ENCODE measurements at places on chromosomes 16 and 17. TPM values are rescaled to one million over a fixed set of nuclear protein-coding genes. Genes with fewer than 3 reads are reported as not detected.

DNA sequence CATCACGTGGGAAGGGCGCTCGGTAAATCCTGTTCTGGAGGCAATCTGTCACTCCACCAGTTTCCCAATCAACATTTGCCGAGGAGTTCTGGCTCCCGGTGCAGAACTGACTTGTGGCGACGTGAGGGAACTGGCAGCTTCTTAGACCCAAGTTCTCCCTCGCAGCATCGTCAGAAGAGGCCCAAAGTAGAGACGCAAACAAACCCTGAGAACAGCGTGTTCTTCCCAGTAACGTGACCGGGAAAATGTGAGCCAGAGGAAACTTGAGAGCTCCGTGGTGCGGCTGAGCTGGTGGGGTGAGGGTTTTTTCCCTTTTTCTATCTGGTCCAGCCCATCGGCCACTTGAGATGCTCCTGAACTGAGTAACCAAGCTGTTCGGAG is 158.9 kb upstream of the CACNG5 start:
- no peak for DNase-seq

DNA sequence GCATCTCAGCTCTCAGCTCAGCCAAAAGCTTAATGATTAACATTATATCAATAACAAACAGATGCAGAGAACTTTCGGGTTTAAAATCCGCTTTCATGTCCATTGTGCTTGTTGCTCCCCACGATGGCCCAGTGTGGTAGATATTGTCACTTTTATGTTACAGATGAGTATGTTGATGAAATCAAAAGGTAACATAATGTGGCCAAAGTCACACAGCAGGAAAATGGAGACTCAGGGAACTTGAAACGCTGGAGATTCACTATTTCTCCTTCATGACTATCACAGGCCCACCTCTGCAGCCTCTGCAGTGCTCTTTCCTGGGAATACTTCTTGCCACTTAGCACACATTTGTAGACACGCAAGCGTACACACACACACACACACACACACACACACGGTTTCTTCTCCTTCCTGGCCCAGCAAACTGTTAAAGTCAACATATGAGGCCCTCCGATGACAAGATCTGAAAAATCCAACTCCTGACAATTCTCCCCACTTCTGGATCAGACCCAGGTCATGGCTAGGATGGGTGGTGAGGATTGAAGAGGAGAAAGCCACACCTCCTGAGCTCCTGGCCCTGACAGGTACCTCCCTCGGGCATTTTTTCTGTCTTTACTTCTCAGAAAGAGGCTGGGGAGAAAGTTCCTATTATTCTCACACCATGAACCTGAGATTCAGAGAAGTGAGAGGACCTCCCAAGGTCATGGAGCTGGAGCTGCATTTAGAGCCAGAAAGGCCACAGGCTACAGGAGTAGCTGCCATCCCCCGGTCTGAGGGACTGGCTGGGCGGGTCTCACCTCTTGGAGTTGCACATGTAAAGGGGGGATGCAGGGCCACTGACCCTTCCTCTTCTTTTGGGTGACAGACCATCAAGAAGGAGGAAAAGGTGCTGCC is 9.7 kb downstream of the DRC7 start:
- DNase-seq, result no peak

DNA sequence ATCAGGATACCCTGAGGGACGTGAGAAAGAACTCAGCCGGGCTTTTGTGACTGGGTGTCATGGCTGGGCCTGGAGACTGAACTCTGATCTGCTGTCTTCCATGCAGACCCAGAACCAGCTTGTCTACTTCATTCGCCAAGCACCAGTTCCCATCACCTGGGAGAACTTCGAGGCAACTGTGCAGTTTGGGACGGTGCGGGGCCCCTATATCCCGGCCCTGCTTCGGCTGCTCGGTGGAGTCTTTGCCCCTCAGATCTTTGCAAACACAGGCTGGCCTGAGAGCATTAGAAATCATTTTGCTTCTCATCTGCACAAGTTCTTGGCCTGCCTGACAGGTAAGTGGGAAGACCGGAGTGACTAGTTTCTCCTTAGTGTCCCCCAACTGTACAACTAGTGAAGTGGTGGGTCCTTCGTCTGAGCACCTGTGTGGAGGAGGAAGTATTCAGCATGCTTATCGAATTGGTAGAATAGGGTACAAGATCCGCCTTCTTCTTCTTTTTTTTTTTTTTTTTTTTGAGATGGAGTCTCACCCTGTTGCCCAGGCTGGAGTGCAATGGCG is 15.5 kb downstream of the DNAH2 start:
- DNase-seq, result no peak

GRCh38 chr17:9767432-9767991 is 23.9 kb downstream of the DHRS7C start:
- DNase-seq, result no peak

- no peak for DNase-seq
Measured at GRCh38 chr16:88086571-88087516, 135.6 kb downstream of the BANP start.

DNA sequence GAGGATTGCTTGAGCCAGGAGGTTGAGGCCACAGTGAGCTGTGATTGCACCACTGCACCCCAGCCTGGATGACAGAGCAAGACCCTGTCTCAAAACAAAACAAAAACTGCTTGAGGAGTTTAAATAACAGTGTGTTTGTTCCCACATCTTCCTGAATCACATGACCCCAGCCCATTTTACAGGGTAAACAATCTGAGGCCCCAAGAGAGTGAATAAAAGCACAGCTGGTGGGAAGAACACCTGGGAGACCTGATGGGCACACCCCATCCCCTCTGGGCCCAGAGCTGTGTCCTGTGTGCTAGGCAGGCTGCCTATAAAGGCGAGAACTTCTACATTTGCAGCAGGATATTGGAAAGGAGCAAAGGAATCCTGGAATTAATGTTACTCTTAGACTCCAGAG is 69.6 kb downstream of the PLXDC1 start:
- DNase-seq, result no peak

GRCh38 chr17:67520252-67520906 is 143.3 kb downstream of the PITPNC1 start:
- DNase-seq, result peak; percentile 25

DNA sequence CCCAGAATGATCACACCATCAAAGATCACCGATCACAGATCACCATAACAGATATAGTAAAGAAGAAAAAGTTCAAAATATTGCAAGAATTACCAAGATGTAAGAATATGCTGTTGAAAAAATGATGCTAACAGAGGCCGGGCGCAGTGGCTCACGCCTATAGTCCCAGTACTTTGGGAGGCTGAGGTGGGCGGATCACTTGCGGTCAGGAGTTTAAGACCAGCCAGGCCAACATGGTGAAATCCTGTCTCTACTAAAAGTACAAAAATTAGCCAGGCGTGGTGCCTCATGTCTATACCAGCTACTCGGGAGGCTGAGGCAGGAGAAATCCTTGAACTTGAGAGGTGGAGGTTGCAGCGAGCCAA is 53.2 kb downstream of the CPPED1 start:
- DNase-seq, result no peak

CBFB gene
- total RNA-seq, result 40.9 TPM

EIF3CL gene
- total RNA-seq, result 428 TPM

ATP2A3 gene
- total RNA-seq, result 4.2 TPM

Data from G401 (cell line).